ENCODE measurements at places on chromosomes 1 and 21.

GRCh38 chr1:206457408-206458120 is 12.7 kb upstream of the IKBKE start:
- DNase-seq: no peak
- no peaks in the 10 kb centered on the region for H3K27me3 ChIP-seq
- no peak overlapping the region for H3K27ac ChIP-seq
- no peak overlapping the region for H3K4me3 ChIP-seq
- peaks cover 14% of the 10 kb centered on the region for H3K36me3 ChIP-seq

DNA sequence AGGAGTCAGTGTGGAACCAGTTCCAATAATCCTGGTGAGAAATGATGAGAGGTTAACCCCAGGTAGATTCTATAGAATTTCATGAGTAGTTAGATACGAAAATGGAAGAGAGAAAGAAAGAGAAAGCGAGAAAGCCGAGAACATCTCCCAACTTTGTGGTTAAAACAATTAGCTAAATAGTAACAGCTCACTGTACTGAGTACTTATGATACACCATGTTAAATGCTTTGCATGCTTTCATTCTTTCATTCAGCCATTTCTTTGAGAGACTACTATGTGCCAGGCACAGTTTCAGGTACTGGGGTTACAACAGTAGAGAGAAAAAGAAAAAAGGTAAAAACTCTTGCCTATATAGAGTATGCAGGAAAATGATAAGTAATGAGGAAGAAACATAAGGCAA is 109.7 kb upstream of the SYT6 start:
- H3K27ac ChIP-seq: no peak overlapping the region
- DNase-seq: no peak
- no peaks in the 10 kb centered on the region for H3K4me1 ChIP-seq
- no peak overlapping the region for H3K4me3 ChIP-seq

- H3K27ac ChIP-seq: no peak overlapping the region
- H3K36me3 ChIP-seq: no peaks in the 10 kb centered on the region
- H3K4me3 ChIP-seq: no peak overlapping the region
Observed at GRCh38 chr1:152514715-152515433, 592 bp downstream of the CRCT1 start.

DNA sequence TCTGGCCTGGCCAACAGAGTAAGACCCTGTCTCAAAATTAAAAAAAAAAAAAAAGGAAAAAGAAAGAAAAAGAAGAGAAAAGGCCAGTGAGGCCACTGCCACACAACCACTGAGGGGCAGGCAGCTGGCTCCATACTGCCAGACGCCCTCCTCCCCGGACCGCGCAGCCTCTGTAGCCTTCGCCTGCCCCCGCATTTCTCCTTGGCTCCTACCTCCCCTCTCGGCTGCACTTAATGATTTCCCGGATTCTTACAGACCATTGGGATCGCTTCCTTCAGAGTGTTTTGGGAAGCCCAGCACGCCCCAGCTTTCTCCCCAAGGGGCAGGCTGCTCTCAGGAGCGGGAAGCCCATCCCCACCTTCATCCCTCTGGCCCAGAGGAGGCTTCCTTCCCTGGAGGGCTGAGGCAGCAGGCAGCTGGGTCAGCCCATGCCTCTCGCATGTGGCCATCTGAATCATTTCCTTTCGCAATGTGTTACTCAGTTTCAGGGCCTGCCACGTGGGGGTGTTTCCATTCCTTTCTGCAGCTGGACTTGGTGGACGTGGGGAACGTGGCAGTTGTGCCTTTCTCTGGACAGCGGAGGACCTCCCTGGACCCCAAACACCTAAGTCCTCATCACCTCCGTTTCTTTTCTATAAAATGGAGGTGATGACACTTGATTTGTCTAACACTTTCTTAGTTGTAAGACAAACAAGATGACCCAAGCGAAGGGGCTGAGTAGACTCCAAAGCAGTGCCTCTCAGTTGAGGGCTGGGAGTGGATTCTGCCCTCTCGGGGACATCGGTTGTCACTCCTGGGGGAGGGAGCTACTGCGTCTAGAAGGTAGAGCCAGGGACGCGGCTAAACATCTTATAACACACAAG is 2.3 kb downstream of the SLC2A5 start:
- peaks cover 20% of the 10 kb centered on the region for H3K4me1 ChIP-seq
- H3K4me3 ChIP-seq: no peak overlapping the region
- peak; percentile 93 for DNase-seq
- no peaks in the 10 kb centered on the region for H3K36me3 ChIP-seq
- H3K27me3 ChIP-seq: no peaks in the 10 kb centered on the region

DNA sequence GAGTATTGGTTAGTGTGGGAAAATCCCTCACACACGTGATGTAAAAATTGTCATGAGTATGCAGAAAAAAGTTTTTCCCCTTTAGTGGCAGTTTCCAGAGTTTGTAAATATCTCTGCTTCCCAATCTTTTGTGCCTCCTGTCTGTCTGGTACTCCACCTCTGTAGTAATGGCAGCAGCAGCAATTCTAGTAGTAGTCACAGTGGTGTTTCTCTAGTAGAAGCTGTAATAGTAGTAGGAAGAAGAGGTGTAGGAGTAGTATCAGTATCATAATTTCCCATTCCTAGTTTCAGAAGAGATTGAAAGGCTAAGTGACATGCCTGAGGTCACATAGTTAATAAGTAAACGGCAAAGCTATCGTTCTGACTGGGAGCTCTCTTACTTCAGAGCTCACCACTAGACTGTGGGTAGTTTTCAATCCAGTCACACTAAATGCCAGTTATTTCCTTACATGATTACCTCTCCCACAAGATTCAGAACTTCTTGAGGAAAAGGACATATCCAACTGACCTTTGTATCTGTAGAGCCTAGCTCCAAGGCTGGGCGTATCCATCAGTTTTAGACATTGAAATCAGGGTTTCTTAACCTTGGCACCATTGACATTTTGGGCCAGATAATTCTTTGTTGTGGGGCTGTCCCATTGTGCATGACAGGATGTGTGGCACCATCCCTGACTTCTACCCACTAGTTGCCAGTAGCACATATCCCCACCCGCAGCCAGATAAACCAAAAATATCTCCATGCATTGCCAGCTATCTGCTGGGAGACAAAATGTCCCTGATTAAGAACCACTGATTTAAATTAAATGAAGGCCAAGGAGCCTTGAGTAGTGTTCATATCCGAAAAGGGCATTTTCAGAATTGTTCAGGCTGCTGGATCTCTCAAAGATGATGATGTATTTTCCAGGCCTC is 135.9 kb downstream of the FGGY start:
- DNase-seq: no peak
- H3K27me3 ChIP-seq: no peaks in the 10 kb centered on the region

DNA sequence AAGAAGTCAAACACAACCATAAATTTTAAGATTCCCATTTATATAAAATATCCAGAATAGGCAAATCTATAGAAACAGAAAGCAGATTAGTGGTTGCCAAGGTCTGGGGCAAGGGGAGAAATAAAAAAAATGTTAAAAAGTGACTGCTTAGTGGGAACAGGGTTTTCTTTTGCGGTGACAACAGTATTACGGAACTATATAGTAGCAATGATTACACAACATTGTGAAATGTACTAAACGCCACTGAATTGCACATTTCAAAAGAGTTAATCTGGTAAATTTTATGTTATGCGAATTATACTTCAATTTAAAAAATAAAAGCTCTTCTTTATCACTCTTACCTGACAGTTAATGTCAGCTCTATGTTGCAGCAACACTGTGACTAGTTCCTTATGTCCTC is 105.2 kb downstream of the ACBD6 start:
- no peak overlapping the region for H3K27ac ChIP-seq
- peak; percentile 4 for DNase-seq
- no peak overlapping the region for H3K4me3 ChIP-seq
- H3K27me3 ChIP-seq: no peaks in the 10 kb centered on the region
- H3K4me1 ChIP-seq: no peaks in the 10 kb centered on the region

- H3K36me3 ChIP-seq: no peaks in the 10 kb centered on the region
- no peaks in the 10 kb centered on the region for H3K27me3 ChIP-seq
- peak; percentile 53 for DNase-seq
- H3K4me3 ChIP-seq: no peak overlapping the region
Observed at GRCh38 chr1:67573311-67573872, 111.6 kb upstream of the GADD45A start.

GRCh38 chr1:220921971-220922635 is 42.9 kb downstream of the HLX start:
- DNase-seq: no peak
- H3K4me3 ChIP-seq: no peak overlapping the region
- H3K36me3 ChIP-seq: no peaks in the 10 kb centered on the region
- no peaks in the 10 kb centered on the region for H3K4me1 ChIP-seq

- peaks cover 33% of the 10 kb centered on the region for H3K4me1 ChIP-seq
- H3K4me3 ChIP-seq: no peak overlapping the region
- H3K27ac ChIP-seq: peak overlapping the region; percentile 72
- no peaks in the 10 kb centered on the region for H3K27me3 ChIP-seq
- no peaks in the 10 kb centered on the region for H3K36me3 ChIP-seq
Observed at GRCh38 chr1:96362623-96363022, 359.0 kb upstream of the PTBP2 start.

- H3K36me3 ChIP-seq: no peaks in the 10 kb centered on the region
- no peaks in the 10 kb centered on the region for H3K4me1 ChIP-seq
- H3K27ac ChIP-seq: no peak overlapping the region
- no peaks in the 10 kb centered on the region for H3K27me3 ChIP-seq
Observed at GRCh38 chr1:160865337-160865736, 2.6 kb upstream of the CD244 start.

DNA sequence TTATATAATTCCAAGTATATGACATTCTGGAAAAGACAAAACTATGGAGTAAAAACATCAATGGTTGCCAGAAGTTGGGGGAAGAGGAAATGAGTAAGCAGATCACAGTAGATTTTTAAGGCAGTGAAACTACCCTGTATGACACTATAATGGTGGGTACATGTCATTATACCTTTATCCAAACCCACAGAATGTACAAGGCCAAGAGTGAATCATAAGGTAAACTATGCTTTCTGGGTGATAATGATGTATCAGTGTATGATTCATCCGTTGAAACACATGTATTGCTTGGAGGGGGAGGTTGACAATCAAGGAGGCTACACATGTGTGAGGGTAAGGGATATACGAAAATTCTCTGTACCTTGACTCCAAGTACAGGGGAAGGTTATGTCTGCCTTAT is 862.7 kb downstream of the PLA2G4A start:
- peak; percentile 99 for DNase-seq
- H3K4me3 ChIP-seq: no peak overlapping the region
- H3K4me1 ChIP-seq: no peaks in the 10 kb centered on the region

GRCh38 chr1:151326619-151327222 is 495 bp downstream of the PI4KB start:
- peak overlapping the region; percentile 93 for H3K4me3 ChIP-seq
- peak overlapping the region; percentile 93 for H3K27ac ChIP-seq
- H3K27me3 ChIP-seq: no peaks in the 10 kb centered on the region
- peaks cover 5% of the 10 kb centered on the region for H3K4me1 ChIP-seq
- peak; percentile 56 for DNase-seq
- H3K36me3 ChIP-seq: peaks cover 6% of the 10 kb centered on the region

- no peak overlapping the region for H3K27ac ChIP-seq
- H3K4me3 ChIP-seq: peak overlapping the region; percentile 34
- peak; percentile 31 for DNase-seq
- no peaks in the 10 kb centered on the region for H3K4me1 ChIP-seq
- H3K36me3 ChIP-seq: peaks cover under 1% of the 10 kb centered on the region
Observed at GRCh38 chr21:43864313-43864961, 586 bp upstream of the AGPAT3 start.

DNA sequence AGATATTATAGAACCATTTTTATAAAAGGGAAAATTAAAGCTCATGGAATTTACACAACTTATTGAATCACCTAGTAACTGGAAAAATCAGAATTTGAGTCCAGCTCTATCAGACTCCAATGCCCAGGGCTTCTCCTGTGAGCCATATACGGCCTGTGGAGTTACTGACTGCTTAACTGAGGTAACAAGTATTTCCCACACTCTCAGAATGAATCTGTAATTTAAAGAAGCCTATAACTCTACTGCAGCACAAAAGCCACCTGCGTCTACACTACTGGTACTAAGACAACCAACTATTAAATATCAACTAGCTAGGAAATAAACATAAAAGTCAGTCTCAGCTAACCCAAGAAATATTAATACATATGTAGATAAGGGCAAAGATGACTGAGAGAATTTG is 29.4 kb downstream of the SMYD3 start:
- H3K36me3 ChIP-seq: no peaks in the 10 kb centered on the region
- DNase-seq: no peak
- no peak overlapping the region for H3K4me3 ChIP-seq
- no peaks in the 10 kb centered on the region for H3K4me1 ChIP-seq
- H3K27ac ChIP-seq: no peak overlapping the region

DNA sequence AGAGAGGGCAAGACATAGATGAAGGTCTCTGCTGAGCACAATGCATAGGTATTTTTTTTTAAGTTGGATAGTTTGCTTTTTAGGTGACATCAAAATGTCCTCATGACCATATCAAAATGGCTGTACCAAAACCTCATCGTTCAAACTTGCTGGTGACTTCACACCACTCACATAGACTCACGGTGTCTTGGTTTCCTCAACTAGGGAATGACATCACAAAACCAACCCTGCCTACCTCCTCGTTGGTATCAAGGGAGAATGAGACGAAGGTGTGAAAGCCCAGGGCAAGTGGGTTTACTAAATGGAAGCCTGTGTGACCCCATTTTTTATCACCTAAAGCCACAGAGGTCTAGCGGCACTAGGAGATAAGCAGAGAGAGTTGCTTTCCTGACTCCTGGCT is 1.6 kb downstream of the PIGR start:
- DNase-seq: no peak
- no peak overlapping the region for H3K27ac ChIP-seq

DNA sequence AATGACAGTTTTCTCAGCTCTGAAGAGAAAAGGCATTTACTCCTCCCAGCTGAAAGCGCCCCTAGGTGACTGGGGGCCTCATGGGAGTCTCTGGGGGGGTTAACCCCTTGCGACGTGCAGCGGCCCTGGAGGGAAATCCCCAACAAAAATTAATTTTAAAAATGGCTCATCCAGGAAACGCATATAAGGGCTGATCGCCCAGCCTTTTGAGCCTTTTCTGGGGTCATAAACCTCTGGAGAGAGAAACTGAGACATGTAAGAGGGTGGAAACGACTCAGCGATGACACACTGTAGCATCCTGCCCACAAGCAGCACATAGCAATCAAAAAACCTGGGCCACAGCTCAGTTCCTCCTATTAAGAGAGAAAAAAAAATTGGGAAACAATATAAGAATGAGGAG is 20.4 kb upstream of the HPDL start:
- H3K4me1 ChIP-seq: peaks cover 4% of the 10 kb centered on the region
- DNase-seq: peak; percentile 32
- H3K36me3 ChIP-seq: no peaks in the 10 kb centered on the region
- H3K27me3 ChIP-seq: no peaks in the 10 kb centered on the region

- no peak for DNase-seq
- no peak overlapping the region for H3K4me3 ChIP-seq
- H3K27me3 ChIP-seq: peaks cover 3% of the 10 kb centered on the region
- no peak overlapping the region for H3K27ac ChIP-seq
- no peaks in the 10 kb centered on the region for H3K36me3 ChIP-seq
- peaks cover 2% of the 10 kb centered on the region for H3K4me1 ChIP-seq
Observed at GRCh38 chr1:56817716-56818463, 1.3 kb downstream of the FYB2 start.

GRCh38 chr21:41808094-41808493 is 41.2 kb upstream of the RIPK4 start:
- H3K4me1 ChIP-seq: no peaks in the 10 kb centered on the region
- no peak overlapping the region for H3K27ac ChIP-seq
- no peak for DNase-seq
- peaks cover 6% of the 10 kb centered on the region for H3K36me3 ChIP-seq
- H3K4me3 ChIP-seq: no peak overlapping the region
- H3K27me3 ChIP-seq: no peaks in the 10 kb centered on the region

- no peaks in the 10 kb centered on the region for H3K4me1 ChIP-seq
- DNase-seq: no peak
- no peaks in the 10 kb centered on the region for H3K36me3 ChIP-seq
- no peaks in the 10 kb centered on the region for H3K27me3 ChIP-seq
Observed at GRCh38 chr1:82245345-82246014, 444.7 kb downstream of the ADGRL2 start.
